ENCODE measurements at places on chromosomes 7 and 10.

DNA sequence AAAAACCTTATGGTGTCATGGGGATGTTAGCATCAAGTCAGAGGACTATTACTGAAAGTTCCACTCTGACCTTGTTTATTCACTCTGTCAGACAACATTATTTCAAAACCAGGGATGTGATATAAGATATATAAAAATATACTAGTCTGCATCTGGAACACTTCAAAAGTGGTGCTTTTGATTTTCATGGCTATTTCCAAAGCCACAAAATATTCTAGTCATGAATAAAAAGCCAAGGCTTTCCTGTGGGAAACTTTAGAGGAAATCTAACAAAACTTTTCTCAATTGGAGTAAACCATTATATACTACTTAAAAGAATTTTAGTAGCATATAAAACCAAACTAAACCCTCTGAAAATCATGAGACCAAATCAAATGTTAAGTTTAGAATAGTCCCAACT is 205.2 kb downstream of the TMEM26 start:
- DNase-seq: no peak

DNA sequence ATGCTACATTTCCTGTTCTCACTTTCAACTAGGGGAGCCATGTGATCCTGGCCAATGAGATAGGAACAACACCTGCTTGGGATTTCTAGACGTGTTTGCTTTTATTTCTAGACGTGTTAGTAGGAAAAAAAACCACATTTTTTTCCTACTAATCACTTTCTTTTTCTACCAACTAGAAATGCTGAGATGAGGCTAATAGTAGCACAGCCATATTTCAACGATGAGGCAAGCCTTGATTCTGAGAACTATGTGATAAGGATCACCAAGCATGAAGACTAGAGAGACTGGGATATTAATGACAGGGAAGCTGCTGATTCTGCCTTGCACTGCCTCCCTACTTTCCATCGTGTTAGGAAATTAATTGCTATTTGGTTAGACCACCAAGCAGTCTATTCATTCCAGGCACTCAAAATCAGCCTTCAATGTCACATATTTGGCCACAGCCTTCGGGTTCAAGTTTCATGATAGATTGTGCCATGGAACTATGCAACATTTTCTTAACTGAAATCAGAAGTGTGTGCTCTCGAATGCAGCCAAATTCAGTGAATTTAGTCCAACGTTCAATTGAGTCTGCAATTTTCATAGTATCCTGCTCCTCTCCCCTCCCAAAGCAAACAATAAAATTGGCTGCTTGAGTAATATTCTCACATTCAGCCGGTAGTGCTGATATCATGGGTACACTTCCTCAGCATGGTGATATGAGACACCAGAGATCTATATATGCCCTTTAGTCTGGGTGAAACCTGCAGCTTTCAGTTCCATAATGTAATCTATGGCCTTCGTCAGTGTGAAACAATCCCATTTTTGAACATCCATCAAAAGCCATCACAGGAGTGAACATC is 98.1 kb downstream of the GPR37 start:
- DNase-seq: no peak

DNA sequence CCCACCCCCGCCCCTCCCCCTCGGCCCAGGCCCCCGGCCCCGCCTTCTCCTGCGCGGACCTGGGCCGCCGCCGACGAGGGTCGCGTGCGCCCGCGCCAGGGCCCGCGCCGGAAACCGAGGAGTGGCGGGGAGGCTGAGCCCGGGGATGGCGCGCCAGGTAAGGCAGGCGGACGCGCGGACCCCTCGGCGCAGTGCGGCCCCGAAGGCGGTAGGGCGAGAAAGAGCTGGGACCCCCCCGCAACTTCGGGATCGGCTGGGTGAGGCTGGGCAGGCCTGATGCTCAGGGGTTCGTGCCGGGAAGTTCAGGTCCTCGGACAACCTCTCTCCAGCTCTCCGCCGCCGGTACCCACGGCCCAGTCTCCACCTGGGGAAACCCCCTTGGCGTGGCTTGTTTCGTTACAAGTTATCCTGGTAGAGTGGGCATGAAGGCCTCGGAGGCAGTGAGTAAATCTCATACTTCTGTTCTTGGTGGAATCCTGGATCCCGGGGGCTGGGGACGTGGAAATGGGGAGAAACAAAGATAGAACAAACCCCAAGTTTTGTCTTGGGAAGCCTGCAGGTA is 58.4 kb downstream of the ZNF467 start:
- DNase-seq: peak; percentile 17

DNA sequence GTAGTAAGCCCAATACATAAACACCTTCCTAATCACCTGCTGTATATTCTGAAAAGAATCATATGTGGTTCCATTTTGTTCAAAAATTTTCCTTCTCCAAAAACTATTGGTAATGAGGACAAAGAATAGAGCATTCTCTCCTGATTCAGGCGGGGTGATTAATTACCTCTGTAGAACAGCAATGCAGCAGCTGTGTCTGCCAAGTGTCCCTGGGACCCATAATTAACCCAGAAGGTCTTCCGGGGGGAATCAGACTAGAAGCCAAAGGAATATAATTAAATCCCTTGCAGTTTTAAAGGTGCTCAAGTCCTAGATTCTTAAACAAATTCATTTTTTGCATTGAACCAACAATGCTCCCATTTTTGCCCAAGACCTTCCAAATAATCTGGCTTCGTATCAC is 60.3 kb upstream of the ABLIM1 start:
- DNase-seq: no peak

DNA sequence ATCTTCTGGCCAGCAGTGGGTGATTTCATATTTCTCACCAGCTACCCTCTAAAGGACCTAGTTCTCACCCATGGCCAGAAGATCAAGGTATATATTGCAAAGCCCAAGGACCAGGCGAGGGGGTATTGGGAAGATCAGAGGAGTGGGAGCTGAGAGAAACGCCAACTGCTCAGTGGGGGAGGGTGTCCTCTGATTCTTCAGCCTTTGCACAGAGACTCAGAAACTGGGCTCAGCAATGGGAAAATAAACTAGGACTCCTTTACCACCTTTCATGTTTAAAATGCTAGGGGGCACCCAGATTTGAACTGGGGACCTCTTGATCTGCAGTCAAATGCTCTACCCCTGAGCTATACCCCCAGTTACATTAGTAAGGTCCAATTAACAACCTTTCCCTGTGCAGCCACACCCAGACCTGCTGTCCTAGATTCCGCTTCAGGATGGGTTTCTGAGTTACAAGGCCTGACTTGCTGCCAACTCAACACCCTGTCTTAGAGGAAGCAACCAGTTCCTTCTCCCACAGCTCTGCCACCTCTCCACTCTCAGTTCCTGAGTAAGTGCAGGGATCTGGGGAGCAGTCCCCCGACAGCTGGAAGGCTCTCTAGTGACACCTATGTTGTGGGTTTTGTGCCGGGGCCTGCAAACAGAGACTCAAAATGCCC is 93.5 kb downstream of the ZNF783 start:
- DNase-seq: no peak

- no peak for DNase-seq
These were observed 54.5 kb downstream of the TSPAN15 start for GRCh38 chr10:69505636-69506318.

DNA sequence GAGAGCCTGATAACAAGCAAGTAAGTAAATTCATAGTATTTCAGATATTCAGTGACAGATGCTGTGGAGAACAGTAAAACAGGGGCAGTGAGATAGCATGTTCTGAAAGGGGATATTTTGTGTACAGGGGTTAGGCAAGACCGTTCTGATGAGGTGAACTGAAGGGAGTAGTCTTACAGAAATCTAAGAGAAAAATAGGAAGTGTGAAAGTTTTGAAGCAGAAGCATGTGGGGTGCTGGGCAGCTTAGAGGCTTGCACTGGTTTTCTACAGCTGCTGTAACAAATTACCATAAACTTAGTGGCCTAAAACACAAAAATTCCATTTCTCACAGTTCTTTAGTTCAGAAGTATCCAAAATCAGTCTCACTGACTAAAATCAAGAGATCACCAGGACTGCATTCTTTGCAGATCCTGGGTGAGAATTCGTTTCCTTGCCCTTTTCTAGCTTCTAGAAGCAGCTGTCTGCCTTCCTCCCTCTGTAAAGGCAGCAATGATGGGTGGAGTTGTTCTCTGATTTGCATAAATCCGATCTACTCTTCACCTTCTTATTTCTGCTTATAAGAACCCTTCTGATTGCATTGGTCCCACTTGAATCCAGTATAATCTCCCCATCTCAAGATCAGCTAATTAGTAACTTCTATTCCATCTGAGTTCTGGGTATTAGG is 7.5 kb upstream of the KLF14 start:
- no peak for DNase-seq

GRCh38 chr10:18650404-18650997 is 886 bp downstream of the NSUN6 start:
- DNase-seq: no peak

GRCh38 chr10:112203328-112204076 is 19.9 kb upstream of the GPAM start:
- DNase-seq: no peak

GRCh38 chr7:2864204-2864985 is 20.3 kb upstream of the GNA12 start:
- DNase-seq: no peak

DNA sequence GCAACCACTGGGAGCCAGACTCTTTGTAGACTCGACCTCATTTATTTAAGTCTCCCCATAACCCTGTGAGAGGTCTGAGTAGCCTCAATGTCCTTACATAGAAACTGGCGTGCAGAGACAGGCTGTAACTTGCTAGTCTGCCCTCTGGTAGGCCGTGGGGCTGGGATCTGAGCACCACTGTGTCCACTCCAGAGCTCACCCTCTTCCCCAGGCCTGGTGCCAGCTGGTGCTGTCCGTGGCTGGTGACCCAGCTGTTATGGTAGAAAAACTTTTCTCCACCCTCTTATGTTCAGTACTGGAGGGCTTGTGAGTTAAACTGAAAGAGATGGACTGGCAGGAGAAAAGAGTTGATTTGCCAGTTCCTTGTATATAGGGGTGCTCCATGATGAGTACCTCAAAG is 41.9 kb downstream of the ADAMTS14 start:
- no peak for DNase-seq

DNA sequence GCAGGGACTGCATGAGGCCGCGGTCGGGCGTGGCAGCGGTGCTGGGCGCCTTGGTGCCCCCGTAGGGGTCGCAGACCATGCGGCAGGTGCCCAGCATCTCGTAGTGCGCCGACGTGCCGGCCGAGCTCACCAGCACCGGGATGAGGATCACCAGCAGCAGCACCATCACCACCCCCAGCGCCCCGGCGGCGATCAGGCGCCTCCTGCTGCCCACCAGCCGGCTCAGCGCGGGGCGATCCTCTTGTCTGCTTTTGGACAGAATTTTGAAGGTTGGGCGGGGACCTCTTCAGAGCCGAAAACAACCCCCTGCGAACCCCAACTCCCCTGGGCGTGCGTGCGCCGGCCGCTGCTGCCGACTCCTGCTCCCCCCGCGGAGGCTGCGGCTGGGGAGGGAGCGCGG is 779 bp downstream of the C1QL3 start:
- DNase-seq: no peak

DNA sequence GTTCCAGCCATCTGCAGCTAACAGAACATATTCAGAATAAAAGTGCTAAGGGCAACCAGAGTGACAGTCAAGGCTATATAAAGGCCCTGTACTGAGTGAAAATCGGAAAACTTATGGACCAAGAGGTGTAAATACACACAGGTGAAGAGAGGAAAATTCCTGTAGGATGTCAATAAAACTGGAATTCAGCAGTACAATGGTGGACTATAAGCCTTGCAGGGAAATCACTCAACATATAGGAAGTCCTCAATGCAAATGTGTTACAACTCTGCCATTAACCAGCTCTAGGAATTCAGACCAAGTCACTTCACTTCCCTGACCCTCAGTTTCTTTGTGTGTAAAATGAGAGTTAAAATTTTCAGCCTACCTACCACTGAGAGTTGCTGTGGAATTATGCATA is 7.7 kb downstream of the USP6NL start:
- no peak for DNase-seq

GRCh38 chr10:4372601-4373000 is 453.4 kb upstream of the AKR1E2 start:
- peak; percentile 100 for DNase-seq

- DNase-seq: no peak
These were observed 26.3 kb upstream of the TNKS2 start for GRCh38 chr10:91771907-91772306.

DNA sequence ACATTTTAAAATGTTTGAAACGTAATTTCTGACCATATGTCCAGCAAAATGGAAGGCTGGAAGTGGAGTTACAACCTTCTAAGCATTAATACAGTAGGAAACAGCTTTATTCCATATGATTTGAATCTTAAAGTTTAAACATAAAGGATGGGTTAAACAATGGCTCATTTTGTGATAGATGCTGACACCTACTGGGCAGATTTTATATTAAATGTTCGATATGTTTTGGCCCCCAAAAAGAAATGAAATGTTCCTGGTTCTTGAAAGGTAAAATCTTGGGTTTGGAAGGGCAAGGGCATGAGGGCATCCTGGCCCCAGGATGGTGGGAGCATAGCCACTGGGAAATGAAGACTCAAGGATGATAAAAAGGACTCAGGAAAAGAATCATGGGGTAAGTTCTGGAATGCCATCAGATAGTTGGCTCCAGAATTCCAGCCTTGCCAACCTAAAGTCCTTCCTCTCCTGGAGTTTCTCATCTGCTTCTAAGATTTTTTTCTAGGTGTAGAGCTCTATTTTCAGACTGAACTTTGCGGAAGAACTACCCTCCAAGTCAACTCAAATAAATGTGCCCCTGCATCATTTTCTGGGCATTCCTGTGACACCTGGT is 34.6 kb upstream of the SLC35G1 start:
- DNase-seq: peak; percentile 19

DNA sequence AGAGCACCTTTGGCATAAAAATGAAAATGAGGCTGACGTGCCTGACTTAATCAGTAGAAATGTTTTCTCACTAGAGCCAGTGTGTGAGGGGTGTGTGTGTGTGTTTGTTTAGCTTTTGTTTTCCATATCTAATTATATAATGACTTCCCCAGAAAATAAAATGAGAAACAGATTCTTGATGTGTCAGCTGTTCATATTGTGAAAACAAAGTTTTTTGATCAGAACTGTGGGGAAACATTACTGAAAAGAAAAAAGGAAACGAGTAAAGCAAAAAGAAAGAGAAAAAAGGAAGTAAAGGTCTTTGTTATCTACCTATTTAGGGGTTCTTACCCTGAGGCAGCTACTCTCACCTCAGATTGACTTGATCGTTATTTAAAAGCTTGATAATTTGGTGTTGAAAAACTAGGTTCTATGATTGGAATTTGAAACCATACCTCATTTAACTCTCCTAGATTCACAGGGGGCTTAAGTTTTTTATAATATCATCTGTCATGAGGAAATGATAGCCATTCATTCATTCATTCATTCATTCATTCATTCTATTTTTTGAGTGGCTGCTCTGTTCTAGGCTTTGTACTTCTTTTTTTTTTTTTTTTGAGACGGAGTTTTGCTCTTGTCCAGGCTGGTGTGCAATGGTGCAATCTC is 58.0 kb downstream of the CREM start:
- no peak for DNase-seq

Data from astrocyte of the spinal cord (primary cell).